Mucosa of descending colon (tissue), 3 donors: ENCODE measurements at places on chromosomes 2 and 18. TPM values are rescaled to one million over a fixed set of nuclear protein-coding genes. Genes with fewer than 3 reads are reported as not detected.

- DNase-seq, result no peak
Measured at GRCh38 chr2:229089776-229090175, 181.3 kb downstream of the PID1 start.

- no peak for DNase-seq
Measured at GRCh38 chr2:14602309-14602708, 30.2 kb upstream of the LRATD1 start.

- DNase-seq, result no peak
Measured at GRCh38 chr2:72117718-72118117, 29.9 kb downstream of the CYP26B1 start.

DNA sequence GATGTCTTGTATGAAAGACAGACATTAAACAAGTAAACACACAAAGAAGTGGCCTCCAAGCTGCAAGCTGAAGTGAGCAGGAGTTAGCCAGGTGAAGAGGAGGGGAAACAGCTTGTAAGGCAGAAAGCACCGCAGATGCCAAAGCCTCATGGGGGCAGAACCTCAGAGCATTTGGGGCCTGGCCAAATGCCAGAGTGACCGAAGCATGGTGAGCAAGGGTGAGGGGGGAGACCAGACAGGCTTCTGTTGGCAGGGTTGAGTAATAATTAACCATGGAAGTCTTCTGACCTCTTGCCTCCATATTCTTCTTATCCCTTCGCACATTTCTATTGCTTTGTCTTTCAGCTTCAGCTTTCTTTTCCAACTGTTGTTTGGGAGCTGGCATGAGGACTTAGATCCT, 5.6 kb downstream of the QPCT start:
- DNase-seq, result peak; percentile 44

The LNPK gene
- 35.3 TPM for total RNA-seq

The DCDC2C gene
- 0.35 TPM for total RNA-seq

DNA sequence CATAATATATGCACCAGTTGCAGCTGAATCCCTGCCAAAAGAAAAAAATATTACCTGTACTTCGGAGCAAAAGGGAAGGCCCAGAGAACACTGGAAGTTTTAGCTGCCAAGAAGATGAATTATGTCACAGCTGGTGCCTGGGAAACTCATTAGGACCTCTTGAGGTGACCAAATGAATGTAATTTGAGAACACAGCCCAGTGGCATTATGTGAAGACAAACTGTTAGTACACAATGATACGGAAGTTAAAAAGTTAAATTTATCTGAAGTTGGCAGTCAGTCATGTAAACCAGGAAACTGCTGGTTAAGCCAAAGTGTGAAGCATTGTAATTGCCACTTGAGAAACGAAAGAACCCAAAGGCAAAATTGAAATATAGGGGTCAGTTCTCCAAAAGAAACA, 80.7 kb downstream of the EML4 start:
- no peak for DNase-seq

The TMEM163 gene
- total RNA-seq, result 0.41 TPM

- no peak for DNase-seq
Measured at GRCh38 chr2:27184115-27184514, 27.7 kb upstream of the ATRAID start.

The CXCR1 gene
- 0.27 TPM for total RNA-seq

The CNGA3 gene
- total RNA-seq, result 0.20 TPM

DNA sequence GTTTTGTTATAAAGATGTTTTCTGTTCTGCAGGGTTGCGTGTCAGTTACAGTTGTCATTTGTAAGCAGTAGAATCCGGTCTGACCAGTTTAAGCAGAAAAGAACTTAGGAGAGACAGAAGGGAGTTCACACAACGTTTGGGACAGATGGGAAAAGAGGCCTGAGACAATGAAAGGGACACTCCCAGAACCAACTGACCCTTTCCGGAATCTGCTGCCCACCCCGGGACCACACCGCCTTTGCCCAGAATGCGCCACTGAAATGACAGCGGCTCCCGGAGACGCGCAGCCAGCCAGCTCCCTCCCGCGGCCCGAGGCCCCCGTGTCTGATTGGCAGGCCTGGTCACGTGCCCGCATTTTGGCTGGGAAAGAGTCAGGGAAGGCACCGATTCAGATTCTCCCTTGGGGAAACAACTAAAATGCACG, 244.6 kb downstream of the BCL2 start:
- peak; percentile 86 for DNase-seq

GRCh38 chr2:232872826-232873225, 2.8 kb downstream of the SNORC start:
- DNase-seq, result no peak

The G6PC2 gene
- total RNA-seq, result not detected

DNA sequence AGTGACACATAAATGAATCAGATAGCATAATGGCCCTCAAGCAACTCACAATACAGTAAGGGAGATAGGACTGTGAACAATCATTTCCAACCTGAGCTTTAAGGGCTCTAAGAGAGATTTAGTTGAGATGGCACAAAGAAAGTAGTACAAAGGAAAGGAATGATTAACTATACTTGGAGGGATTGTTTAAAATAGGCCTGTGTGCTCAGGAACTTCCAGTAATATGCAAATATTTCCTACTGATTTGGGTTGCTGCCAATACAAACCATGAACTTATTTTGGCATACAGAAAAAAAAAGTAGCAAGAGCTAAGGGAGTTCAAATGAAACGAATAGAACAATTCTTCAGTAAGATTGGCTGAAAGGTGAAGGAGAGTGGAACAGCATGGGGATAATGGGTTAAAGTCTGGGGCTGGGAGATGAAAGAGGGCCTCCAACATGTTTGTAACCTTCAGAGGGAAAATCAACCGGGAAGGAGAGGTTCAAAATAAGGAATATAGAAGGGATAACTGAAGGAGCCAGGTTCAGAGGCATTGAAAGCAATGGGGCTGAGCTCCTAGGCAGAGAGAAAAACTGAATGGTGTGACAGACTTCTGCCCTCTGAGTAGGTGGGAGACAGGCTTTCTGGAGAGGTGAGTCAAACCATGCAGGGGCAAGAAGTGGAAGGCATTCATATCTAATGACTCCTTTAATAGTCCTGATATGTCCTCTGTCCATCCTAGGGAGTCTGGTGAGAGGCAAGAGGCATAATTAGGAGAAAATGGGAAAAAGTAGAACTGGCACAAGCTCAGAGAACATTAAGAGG, 83.5 kb downstream of the DNAH7 start:
- no peak for DNase-seq
